ENCODE measurements at places on chromosomes 12 and 14.

- peak; percentile 68 for DNase-seq
Measured at GRCh38 chr14:51004801-51005526, 60.7 kb upstream of the PYGL start.

DNA sequence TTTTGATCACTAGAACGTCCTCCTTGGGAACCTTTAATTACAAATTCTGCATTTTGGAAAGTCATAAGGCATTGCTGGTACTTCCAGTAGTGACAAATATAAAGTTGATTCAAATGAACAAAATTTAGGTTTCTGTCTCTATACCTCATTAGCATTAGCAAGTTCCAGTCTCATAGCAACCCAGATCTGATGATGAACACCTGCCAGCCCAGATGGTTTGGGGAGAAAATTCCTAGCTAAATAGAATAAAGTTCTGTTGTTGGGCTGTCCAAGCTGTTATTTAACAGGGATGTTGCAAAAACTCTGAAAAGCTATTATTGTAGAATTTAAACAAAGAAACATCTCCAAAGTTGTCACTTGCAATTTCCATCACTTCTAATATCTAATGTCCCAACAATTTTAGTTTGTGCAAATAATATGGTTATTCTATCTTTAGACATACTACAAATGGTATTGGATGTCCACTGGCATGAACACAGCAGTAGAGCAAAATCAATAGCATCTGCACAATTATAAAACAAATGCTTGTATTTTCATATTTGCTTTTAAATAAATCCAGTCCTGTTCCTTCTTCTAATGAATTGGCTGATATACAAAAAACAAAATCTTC is 299.4 kb downstream of the SLC16A7 start:
- DNase-seq, result no peak

- DNase-seq, result no peak
Measured at GRCh38 chr14:35551081-35551480, 17.1 kb downstream of the INSM2 start.

GRCh38 chr12:12612358-12612757 is 682 bp downstream of the CREBL2 start:
- DNase-seq, result peak; percentile 43

- no peak for DNase-seq
Measured at GRCh38 chr12:131831635-131832041, 3.4 kb downstream of the MMP17 start.

GRCh38 chr14:28703482-28703881 is 63.1 kb upstream of the FOXG1 start:
- no peak for DNase-seq

GRCh38 chr14:93784878-93785277 is 3.4 kb downstream of the PRIMA1 start:
- no peak for DNase-seq

- DNase-seq, result no peak
Measured at GRCh38 chr12:26149968-26150500, 25.2 kb upstream of the BHLHE41 start.

- DNase-seq, result no peak
Measured at GRCh38 chr14:44640416-44640815, 133.3 kb upstream of the FSCB start.

- DNase-seq, result no peak
Measured at GRCh38 chr14:81927070-81927469, 393.4 kb upstream of the SEL1L start.

GRCh38 chr14:102532204-102532658 is 22.7 kb upstream of the ANKRD9 start:
- DNase-seq, result no peak

- peak; percentile 84 for DNase-seq
Measured at GRCh38 chr12:26831951-26832821, 808 bp downstream of the ITPR2 start.

GRCh38 chr12:120979220-120979861 is 998 bp downstream of the HNF1A start:
- DNase-seq, result no peak

DNA sequence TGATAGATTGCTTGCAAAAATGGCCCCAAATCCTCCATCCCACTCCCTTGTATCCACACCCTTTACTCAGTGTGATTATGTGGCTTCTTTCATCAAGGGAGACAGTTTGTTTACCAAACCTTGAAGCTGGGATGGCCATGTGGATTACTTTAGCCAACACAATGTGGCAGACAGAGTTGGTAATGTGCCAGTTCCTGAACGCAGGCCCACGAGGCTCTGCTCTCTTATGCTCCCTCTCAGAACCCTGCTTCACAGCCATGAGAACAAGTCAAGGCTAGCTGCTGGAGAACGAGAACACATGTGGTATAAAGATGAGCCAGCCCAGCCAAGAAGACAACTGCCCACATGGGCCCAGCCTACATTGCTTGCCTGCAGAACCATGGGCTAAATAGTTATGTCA is 162.3 kb downstream of the NDUFA12 start:
- no peak for DNase-seq

DNA sequence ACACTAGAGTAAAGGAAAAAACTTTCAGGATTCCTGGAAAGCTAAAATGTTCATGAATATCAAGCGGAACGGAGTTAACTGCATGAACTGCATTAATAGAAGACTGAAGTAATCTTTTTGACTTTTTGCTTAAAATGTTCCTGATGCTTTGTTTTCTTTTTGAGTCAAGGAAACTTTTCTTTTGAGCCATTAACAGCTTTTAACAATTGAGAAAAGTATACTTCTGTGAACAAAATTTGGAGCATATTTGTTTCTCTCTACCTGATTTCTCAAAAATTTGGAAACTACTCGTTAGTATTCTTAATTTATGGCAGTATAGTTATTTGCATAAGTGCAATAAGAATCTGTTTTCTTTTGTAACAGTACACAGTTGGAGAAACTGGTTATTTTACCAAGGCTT is 78.5 kb downstream of the CALM1 start:
- DNase-seq, result no peak

DNA sequence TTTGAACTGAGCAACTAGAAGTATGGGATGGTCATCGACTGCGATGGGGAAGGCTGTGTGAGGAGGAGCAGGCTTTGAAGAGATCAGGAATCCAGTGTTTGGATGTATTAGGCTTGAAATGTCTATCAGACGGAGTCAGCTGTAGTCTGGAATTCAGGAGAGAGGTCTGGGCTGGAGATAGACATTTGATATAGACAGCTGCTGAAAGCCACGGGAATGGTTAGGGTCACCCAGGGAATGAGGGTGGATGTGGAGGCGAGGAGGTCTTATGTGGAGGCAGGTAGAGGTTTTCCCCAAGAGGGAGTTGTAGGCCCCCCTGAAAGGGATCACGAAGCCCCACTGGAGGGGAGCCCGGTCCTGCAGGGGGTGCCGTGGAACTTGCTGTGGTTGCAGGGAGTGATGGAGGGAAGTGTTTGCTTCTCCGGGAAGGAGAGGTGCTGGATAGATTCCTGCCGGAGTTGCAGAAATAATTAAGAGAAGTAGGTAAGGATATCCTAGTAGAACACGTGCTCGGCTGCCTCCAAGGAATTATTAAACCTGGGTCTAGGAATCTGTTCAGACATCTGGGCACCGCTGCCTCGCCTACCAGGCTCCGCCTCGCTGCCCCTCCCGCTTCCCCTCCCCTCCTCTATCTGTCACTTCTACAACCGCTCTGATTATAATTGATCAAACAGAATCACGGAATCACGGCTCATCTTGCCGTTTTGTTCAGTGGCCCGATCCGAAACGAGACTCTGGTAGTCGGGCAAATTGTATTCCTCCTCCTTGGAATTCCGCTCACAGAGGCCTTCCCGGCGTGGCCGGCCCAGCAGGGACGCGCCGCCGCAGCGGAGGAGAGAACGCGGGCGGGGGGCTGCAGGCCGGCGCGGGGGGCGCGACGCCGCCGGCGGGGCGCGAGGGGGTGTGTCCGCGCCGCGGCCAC is 826 bp upstream of the CACNA1C start:
- no peak for DNase-seq

DNA sequence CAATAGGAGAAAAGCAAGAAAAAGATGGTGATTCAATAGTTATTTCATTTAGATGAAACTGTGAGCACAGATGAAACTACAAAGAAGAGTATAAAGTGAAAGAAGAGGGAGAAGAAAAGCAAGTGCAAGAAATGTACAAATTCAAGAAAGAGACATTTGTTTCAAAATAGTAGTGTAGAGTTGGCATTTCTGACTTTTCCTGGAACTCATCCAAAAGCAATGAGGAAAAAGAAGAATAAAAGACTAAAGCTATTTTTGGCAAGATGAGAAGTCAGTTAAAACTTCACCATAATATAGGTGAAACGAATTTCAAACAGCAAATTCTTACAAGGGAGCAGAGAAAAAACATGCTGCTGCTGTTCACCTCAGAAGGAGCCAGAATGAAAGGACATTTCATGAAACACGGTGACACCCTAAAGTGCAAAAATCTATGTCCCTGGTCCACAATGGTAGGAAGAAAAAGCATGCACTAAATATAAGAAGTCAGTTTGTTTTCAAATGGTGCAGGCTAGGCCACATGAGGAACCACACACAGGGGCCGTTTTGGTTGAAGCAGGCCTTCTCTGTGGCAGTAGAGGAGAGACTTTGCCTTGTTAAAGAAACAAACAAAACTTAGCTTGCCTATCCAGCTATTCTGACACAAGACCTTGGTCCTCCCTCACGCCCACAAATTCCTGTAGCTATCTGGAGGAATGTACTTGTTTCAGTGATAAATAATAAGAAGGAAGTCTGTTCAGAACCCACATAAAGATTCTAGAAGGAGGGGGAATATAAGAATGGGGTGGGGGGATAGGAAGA is 11.1 kb upstream of the CMAS start:
- DNase-seq, result peak; percentile 41

DNA sequence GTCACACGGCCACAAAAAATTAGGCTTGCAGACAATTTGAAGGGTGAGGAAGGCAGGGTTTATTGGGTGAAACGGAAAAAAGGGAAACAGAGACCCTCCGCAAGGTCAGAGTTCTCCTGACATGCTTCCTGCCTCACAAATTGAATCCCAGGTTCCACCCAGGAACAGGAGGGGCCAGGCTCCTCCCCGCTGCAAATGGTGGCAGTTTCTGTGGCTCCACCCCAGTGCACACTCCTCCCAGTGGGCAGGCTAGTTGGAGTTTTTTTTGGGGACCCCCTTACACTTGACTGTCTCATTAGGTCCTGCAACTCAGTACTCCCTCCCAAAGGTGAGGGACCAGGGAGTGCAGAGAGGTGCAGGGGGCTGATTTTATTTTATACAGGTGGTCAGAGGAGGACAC is 39.4 kb upstream of the PPP1CC start:
- no peak for DNase-seq

- no peak for DNase-seq
Measured at GRCh38 chr14:62138593-62138992, 376.4 kb downstream of the SNAPC1 start.

DNA sequence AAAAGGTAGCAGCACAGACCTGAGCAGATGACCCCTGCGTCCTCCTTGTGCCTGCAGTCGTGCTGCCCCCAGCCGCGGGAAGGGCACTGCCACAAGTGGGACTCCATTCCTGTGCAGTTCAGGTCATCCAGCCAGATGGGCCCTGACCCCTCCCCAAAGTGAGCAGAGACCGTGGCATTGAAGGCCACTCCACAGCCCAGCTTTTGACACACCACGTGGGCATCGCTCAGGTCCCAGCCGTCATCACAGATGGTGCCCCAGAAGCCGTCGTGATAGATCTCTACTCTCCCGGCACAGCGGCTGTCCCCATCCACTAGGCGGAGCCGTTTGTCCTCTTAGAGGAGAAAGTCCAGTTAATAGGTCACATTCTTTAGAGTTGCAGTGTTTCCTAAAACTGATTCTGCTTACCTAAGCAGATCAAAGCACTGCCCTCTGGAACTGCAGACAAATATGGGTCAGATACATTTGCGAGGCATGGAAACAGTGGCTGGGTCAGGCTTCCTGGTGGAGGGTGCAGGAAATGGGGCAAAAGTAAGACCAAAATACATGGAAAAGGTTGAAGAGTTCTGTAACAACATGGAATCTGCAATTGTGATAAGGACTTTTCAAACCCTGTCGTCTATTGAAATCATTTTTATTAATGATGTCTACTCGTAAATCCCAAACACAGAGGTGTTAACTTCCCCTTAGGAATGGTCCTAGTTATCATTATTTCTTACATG is 69.4 kb downstream of the CD163L1 start:
- DNase-seq, result peak; percentile 37

DNA sequence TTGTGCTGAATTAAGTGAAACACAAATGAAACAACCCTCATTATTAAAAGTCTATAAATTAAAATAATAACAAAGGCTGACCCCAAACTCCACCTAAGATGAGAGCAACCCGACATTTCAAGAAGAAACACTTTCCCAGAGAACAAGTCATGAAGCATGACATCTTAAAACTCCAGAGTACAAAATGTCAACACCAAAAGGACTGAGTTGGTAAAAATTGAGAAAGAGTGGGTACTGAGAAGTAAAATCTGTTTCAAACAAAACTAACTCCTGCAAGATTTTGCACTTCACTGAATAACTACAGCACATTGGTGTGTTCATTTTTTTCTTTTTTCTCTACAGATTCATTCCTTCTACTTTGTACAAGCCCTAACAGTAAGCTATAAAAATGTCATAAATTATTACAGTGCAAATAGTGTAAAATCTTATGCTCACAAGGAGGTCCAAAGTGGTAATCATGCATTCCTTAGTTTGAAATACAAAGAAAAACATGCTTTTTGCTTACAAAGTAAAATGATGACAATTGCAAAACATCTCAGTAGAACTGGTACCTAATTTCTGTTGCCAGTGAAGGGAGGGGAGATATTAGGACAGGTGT is 31.8 kb downstream of the SLC35F4 start:
- DNase-seq, result no peak

DNA sequence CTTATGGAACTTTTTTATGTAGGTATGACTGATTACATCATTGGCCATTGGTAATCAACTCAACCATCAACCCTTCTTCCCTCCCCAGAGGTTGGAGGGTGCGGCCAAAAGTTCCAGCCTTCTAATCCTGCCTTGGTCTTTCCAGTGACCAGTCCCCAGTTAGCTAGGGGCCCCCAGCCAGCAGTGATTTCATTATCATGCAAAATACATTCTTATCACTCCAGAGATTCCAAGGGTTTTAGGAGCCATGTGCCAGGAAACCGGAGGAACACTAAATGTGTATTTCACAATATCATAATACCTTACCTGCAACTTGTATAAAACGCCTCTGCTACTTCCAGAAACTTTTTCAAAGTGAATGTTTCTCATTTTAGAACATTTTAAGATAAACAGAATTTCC is 181.5 kb upstream of the PELI2 start:
- no peak for DNase-seq

- DNase-seq, result no peak
Measured at GRCh38 chr14:67554341-67554740, 21.3 kb downstream of the PLEKHH1 start.

DNA sequence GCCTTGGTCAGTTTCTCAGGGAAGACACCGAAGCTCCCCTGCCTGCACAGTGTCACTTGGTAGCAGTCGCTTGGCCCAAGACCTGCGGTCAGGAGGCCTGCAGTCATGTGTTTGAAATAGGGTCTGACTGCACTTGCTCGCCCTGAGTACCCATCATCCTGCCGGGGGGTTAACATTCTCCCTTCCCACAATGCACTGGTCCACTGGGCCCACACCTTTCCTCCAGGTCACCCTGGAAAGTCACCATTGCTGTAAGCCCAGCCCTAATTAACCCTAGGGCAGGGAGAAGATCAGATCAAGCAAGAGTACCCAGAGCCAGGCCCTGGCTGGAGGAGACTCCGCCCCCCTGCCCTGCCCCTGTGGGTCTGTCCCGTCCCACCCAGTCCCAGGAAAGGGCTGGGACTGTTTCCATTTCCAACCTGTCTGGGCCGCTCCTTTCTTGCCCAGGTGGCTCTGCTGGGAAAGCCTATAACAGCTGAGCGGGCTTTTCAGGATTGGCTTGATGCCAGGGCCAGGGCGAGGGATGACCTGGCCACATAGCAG is 87.1 kb downstream of the ZFP36L1 start:
- DNase-seq, result no peak

- no peak for DNase-seq
Measured at GRCh38 chr12:92721130-92721529, 18.3 kb downstream of the PLEKHG7 start.

GRCh38 chr14:94748667-94749347 is 21.1 kb downstream of the GSC start:
- no peak for DNase-seq
